ENCODE measurements at places on chromosomes 3 and 15.

DNA sequence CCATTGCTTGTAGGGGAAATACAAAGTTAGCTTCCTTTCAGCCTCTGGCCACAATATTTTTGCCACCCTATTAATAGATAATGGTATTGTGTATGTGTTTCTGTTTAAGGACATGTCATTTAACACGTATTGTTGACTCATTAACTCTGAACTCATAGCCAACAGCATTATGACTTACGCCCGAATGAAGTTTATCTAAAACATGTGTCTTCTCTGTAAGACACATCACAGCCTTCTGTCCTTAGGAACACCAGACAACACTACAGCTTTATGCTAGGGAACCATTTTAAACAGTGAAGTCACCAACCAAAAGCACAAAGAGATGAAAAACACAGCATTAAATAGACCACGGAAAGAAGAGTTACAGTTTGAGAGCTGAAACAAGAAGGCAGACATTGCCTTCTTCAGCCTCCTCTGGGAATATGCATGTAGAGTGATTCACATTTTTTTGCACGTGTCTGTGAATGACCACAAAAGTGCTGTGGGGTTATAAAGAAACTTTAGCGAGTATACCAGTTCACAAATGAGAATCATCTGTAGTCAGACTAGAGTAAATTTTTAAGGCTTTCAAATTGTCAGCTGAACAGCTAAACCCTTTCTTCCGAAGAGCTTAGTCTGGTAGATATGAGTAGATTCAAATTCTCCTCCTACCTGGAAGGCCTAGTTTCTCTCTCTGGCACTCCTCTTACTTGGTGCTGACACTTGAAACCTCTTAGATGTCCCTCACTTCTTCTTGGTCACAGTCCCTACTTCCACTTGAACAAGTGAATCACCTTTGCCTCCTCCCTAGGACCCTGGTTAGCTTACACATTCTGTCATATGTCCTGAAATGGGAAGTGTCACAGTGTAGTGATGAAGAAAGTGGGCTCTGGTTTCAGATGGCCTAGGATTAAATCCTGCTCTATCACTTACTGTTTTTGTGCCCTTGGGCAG, 32.2 kb downstream of the MCTP2 start:
- DNase-seq = no peak

GRCh38 chr3:127997961-127998360, 54.3 kb upstream of the SEC61A1 start:
- no peak for DNase-seq

- no peak for DNase-seq
These were observed 35.1 kb upstream of the P3H2 start for GRCh38 chr3:190155752-190156151.

DNA sequence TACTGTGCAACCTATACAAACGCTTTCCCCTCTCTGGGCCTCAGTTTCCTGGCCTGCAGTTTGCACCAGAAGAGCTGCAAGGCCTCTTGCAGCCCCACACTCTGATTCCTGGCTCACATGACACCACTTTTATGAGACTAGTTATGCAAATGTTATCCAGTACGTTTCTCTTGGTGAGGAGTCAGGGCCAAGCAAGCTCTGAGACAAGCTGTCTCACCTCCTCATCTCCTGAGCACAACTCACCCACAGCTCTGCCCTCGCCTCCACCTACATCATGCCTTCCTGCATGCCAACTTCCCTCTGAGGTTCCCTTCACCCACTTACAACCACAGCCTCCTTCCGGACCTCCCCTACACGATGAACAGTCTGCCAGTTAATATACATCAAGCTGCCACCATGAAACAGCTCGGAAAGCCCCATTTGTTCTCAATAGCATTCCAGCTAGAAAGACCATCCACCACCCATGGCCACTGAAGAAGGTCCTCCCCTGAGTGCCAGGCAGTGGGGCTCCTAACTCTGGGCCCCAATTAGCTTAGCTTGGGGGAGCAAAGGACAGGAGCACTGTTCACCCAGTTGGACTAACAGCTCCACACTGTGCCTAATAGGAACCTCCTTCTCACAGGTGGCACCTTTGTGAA, 25.0 kb downstream of the CRYGS start:
- DNase-seq = no peak
